ENCODE measurements at places on chromosomes 3 and 15.

- DNase-seq: no peak
Measured at GRCh38 chr3:133563816-133564215, 9.7 kb upstream of the CDV3 start.

- no peak for DNase-seq
Measured at GRCh38 chr15:58703610-58704009, 45.9 kb downstream of the ADAM10 start.

GRCh38 chr3:101850246-101851051 is 1.1 kb downstream of the NFKBIZ start:
- peak; percentile 67 for DNase-seq

- no peak for DNase-seq
Measured at GRCh38 chr3:151635905-151636304, 97.8 kb upstream of the AADACL2 start.

DNA sequence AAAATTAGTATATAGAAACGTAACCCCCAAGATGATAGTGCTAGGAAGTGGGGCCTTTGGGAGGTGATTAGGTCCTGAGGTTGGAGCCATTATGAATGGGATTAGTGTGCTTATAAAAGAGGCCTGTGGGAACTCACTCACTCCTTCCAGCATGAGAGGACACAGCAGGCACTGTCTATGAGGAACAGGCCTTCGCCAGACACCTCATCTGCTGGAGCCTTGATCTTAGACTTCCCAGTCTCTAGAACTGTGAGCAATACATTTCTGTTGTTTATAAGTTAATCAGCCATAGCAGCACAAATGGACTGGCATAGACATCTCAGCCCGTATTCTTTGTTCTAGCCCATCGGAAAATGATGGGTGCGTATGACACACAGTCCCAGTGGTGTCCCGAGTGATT is 152.3 kb downstream of the GABRG3 start:
- no peak for DNase-seq

DNA sequence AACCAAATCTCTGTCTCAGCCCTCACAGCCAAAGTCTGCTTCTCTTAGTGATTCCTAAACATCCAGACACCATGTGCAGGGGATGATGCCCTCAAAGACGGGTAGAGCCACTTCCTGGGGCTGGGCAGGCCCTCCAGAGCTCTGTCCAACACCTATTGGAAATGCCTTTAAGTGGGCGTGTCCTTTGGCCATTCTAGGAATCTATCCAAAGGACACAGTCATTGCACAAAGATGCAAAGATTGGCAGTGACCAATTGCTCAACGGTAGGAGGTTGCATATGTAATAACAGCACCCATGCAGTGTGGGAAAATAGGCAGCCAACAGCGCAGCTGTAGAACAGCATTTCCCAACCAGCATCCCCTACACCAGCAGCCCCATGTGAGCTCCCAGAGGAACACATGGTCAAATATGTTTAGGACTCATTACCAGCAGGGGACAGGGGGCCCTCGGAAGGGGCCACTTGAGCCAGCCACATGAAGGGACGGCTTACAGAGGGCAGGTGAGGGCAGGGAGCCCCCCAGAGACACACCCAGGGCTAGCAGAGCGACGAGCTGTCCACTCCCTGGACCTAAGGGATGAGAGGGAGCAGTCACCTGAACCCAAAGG is 142.8 kb upstream of the IQSEC1 start:
- no peak for DNase-seq

GRCh38 chr15:80614711-80615360 is 80.3 kb upstream of the ABHD17C start:
- DNase-seq: no peak

- no peak for DNase-seq
Measured at GRCh38 chr3:126338790-126339288, 18.4 kb downstream of the KLF15 start.

DNA sequence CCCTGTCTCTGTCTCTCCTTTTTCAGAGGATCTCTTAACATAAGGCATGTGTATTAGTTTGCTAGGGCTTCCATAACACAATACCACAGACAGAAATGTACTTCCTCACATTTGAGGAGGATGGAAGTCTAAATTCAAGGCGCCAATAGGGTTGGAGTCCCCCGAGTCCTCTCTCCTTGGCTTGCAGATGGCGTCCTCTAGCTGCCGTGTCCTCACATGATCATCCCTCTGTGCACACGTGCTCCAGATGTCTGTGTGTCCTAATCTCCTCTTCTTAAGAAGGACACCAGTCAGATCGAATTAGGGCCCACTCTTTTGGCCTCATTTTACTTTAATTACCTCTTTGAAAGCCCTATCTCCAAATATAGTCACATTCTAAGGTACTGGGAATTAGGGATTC is 23.0 kb upstream of the BFSP2 start:
- DNase-seq: no peak

DNA sequence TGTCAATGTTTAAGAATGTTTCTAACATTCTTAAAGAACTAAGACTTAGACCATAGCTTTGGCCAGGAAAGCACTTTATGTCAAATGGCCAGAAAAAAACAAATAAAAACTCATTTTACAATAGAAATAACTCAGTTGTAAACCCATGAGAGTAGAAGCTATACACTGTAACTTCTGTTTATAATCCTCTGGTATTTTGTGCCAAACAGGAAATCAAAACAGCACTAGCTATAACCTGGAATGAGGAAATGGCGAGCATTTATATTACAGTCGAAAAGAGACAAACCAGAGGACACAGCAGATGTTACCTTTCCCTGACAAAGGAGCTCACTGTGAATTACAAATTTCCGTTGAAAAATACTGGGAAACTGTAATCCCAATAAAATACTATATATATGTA is 10.3 kb downstream of the GK5 start:
- no peak for DNase-seq

DNA sequence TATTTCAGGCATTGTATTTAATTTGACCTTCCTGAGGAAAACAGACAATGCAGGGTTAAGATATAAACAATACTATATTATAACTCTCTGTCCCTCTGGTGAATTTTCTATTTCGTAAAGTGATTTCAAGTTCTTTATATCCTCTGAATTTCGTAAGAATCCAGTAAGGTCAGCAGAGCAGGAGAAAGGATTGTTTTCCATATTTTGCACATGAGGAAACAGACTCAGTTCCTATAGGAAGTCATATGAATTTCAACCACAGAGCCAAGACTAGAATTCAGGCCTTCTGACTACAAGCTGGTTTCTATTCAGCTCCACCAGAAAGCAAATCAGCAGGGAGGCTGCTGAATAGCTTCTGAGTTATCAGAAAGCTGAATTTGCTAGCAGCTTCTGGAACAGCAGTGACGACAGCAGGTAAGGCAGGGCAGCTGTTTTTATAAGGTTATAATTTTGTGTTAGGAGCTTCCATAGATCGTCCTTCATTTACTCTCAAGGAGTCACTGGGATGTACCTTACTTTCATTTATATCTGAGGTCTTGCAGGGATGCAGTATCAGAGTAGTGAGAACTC is 11.1 kb upstream of the PLAAT1 start:
- no peak for DNase-seq

DNA sequence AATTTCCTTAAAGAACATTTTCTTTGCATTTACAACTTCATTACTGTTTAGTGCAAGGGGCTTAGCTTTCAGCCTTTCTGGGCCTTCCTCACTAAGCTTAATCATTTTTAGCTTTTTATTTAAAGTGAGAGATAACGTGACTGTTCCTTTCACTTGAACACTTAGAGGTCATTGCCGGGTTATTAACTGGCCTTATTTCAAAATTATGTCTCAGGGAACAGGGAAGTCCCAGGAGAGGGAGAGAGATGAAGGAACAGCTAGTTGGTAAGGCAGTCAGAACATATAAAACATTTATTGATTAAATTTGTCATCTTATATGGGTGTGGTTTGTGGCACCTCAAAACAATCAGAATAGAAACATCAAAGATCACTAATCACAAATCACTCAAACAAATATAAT is 268.7 kb downstream of the TIGIT start:
- no peak for DNase-seq

- DNase-seq: no peak
Measured at GRCh38 chr3:58173029-58173668, 37.6 kb downstream of the DNASE1L3 start.

- DNase-seq: no peak
Measured at GRCh38 chr3:33975463-33975862, 177.0 kb downstream of the PDCD6IP start.

DNA sequence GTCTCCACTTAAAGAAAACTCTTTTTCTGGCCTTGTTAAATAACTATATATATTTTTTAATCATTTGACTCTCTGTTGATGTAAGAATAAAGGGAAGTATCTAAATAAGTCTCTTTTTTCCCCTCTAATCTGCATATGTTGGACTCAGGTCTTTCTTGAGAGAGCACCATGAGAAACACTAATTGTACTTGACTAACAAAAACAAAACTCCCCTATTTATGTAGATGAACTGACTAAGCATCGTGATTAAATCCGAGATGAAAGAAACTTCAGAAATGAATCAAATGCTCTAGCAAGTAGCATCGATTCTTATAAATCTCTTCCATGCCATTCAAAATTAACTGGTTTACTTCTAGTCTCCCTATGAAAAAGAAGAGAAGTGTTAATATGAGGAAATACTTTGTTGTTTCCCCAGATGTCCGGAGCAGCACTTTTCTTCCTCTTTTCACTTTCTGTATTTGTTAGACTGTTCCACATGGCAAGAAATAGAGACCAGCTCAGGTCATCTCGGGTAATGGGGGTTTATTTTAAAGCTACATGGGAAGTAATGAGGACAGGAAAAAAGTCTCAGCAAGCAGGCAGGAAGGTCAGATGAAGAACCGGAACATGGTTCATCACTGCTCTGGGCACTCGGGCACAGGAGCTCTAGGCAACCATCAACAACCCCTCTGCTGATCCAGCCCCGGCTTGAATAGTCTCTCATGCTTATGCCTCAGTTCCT is 288.3 kb downstream of the CNTN6 start:
- no peak for DNase-seq

- no peak for DNase-seq
Measured at GRCh38 chr3:184537885-184538665, 23.5 kb upstream of the EPHB3 start.

GRCh38 chr3:17915341-17915740 is 172.9 kb upstream of the TBC1D5 start:
- DNase-seq: no peak

- DNase-seq: no peak
Measured at GRCh38 chr3:16061491-16061890, 113.0 kb upstream of the GALNT15 start.

- no peak for DNase-seq
Measured at GRCh38 chr3:79954756-79955155, 187.0 kb upstream of the ROBO1 start.

DNA sequence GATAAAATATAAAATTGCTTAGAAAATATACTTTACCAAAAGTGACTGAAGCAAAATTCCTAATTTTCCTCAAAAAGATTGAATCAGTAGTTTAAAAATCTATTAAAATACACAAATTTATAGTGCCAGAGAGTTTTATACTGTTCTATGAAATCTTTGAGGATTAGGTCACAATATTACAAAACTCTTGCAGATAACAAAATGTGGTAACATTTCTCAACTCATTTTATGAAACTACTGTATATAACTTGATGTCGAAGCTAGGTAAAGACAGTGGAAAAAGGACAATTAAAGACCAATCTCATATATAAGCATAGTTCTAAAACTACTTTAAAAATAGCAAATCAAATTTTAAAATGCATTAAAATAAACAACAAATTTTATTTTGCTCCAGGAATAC is 15.9 kb downstream of the VEPH1 start:
- no peak for DNase-seq

DNA sequence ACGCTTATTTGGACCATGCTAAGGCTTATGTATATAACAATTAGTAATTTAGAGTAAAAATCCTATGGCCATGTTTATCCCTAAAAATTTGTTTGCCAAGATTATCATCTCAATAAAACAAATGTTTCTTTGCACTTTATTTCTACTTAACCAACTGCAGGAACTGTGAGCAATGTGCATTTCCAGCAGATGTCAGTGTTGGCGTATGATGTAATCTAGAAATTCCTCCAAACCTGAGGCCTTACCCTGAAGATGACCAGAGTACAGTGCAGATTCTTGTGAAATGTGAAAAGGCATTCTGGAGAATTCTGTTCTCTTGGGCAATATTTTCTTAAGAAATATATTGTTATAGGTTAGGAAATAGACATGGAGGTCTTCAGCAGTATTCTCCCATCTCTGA is 205.9 kb downstream of the MBNL1 start:
- peak; percentile 32 for DNase-seq

DNA sequence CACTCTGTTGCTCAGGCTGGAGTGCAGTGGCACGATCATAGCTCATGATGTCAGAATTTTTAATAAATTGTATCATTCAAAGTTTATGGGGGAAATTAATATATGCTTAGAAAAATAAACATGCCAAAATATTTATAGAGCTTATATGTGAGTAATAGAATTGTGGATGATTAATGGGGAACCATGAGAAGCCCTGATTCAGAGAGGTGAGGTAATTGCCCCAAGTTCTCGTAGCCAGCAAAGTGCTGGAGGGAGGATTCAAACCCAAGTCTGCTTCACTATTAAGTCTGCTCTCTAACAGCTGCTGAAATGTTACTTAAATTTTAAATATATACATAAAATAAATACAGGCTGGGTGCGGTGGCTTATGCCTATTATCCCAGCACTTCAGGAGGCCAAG is 26.2 kb upstream of the IGF2BP2 start:
- DNase-seq: no peak

DNA sequence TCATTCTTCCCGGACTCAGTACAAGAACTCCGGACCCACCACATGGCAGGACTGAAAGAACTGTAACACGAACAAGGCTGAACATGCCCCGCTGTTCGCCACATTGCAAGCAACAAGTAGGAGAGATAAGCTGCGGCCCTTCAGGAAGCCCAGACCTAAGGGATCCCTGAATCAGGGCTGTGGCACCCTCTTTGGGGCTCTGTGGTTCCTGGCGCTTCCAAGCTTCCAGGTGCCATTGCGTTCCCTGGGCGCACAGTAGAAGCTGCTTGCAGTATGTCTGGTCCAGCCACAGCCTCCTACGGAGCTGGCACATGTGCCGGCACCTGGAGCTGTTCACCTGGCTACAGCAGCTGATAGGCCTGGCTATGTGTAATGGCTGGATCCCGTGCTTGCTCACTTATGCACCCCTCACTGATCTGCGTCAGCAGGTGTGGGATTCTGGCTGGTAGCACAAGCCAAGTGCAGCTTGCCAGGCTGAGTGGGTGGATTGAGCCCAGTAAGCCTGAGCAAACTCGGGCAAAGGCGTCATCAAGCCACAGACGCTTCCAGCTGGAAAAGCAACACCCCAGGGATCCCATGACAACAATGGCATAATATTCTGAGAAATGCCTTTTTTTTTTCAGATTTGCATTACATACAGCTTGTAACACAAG is 748.6 kb upstream of the GBE1 start:
- no peak for DNase-seq
